ENCODE measurements at places on chromosomes 3 and 15.
A peak's percentile ranks its signal among the peaks of the same experiment; 100 is the strongest.

GRCh38 chr3:46895204-46895660, 17.7 kb downstream of the PTH1R start:
- DNase-seq = no peak

- DNase-seq = peak; percentile 42
Observed at GRCh38 chr3:138912237-138912636, 34.7 kb downstream of the FOXL2 start.

DNA sequence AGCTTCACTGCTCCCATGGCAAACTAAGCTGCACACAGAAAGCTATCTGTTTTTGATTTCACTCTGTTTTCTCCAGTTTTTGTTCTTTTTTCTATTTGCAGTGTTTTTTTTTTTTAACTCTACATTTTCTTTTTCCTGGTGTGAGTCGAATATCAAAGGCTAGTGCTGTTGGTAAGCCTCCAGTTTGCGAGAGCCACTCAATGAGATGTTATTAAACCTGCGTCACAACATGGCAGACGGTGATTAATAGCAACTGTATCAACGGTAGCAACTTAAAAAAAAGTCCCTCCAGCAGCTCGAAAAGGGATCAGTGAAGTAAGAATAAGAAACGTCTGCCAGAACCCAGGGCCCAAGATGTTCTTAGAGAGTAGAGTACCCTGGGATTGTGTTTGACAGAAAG, 84.1 kb downstream of the MEIS2 start:
- DNase-seq = no peak

DNA sequence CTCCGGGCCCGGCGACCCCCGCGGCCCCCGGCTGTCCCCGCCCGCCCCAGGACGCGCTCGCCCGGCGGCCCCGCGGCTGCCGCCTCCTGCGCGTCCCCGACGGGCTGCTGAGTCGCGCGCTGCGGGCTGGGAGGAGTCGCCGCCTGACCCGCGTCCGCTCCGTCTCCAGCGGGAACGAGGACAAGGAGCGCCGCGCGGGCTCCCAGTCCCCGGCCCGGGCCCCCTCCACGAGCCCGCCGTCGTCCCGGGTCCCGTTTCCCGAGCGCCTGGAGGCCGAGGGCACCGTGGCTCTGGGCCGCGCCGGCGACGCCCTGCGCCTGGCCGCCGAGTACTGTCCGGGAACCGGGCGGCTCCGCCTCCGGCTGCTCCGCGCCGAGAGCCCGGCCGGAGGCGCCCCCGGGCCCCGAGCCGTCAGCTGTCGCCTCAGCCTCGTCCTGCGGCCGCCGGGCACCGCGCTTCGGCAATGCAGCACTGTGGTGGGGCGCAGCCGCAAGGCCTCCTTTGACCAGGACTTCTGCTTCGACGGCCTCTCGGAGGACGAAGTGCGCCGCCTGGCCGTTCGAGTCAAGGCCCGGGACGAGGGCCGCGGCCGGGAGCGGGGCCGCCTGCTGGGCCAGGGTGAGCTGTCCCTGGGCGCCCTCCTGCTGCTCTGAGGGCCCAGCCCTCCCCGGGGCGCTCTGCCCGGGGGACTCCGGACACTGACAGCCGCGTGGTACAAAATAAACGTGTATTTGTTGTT, 1.5 kb downstream of the C2CD4A start:
- DNase-seq = no peak

DNA sequence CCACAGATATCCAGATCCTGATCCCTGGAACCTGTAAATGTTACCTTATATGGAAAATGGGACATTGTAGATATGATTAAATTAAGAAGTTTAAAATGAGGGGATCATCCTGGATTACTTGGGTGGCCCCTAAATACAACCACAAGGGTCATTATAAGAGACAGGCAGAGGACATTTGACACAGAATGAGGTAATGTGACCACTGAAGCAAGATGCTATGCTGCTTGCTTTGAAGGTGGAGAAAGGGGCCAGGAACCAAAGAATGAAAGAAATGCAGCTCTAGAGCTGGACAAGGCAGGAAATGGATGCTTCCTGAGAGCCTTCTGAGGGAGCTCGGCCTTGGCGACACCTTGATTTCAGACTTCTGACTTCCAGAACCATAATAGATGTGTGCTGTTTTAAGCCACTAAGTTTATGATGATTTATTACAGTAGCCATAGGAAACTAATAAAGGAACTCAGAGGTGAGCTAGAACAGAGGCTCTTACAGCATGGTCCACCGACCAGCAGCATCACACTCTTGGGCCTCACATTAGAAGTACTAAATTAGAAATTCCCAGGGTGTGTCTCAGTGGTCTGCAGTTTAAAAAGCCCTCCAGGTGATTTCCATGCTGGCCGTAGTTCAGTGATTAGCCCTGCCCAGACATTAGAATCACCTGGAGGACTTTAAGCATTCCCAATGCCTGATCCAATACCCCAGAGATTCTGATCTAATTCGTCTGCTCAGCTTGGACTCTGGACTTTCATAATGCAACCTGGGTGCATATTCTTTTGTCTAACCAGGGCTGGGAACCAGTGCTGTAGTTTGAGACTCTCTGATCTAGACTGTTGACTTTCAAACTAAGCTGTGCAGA, 7.5 kb downstream of the COLQ start:
- DNase-seq = no peak

GRCh38 chr3:18284716-18285115, 140.4 kb downstream of the SATB1 start:
- DNase-seq = no peak

DNA sequence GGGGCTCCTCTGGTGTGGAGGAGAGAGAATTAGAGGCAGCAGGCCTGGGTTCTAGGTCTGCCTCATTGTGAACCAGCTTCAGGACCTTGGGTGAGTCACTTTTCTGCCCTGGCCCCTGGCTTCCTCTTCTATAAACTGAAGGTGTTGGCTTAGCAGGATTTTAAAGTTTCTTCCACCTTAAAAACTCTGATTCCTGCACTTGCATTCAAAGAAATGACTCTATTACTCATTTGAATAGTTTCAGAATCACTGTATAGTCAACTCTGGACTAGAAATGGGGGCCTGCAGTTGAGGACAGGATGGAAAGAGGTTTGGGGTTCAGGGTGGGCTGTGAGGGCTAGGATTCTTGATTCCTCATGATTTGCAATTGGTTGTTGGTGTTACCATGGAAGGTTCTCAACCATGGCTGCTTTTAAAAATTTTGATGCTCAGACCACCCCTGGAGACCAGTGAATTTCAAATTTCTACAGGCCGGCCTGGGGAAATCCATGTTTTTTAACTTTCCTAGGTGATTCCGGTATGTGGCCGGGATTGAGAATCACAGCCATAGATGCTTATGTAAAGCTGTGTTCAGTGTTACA, 19.9 kb downstream of the SMAD3 start:
- no peak for DNase-seq

GRCh38 chr15:70284438-70285214, 186.9 kb upstream of the TLE3 start:
- no peak for DNase-seq

DNA sequence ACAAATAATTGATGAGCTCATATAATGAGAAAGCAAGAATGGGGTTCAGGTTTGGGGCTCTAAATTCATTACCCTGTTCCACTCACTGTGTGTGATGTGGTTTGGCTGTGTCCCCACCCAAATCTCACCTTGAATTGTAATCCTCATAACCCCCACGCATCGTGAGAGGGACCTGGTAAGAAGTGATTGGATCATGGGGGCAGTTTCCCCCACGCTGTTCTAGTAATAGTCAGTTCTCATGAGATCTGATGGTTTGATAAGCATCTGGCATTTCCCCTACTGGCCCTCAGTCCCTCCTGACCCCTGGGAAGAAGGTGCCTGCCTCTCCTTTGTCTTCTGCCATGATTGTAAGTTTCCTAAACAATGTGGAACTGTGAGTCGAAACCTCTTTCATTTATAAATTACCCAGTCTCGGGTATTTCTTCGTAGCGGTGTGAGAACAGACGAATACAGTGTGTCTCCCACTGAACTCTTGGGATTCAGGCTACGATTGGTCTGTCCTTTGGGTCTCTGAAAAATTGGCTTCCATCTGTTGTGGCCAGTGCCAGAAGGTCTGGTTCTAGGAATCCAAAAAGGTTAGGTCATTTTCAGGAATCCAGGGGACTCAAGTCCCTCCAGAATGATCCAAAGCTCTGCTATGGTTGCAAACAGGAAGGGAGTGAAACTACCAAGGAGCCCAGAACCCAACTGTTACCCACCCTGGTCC, 87.7 kb downstream of the XXYLT1 start:
- no peak for DNase-seq

Data from CMK (cell line).